ENCODE measurements at places on chromosomes 13 and 19.
A peak's percentile ranks its signal among the peaks of the same experiment; 100 is the strongest.

GRCh38 chr19:29871143-29871542, 59.4 kb downstream of the CCNE1 start:
- no peak for DNase-seq

- DNase-seq: no peak
These were observed 33.0 kb upstream of the SEMA6B start for GRCh38 chr19:4592445-4592844.

- DNase-seq: peak; percentile 38
These were observed 699 bp downstream of the PTOV1 start for GRCh38 chr19:49851456-49852259.

DNA sequence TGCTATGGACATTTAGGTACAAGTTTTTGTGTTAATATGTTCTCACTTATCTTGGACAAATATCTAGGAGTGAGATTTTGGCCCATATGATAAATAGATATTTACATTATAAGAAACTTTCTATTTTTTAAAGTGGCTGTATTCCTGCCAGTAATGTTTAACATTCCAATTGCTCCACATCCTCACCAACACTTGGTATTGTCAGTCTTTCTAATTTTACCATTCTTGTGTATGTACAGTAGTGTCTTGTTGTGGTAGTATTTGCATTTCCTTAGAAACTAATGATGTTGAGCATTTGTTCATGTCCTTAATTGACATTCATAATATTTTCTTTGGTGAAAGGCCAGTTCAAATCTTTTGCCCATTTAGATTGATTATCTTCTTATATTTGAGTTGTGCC, 171.4 kb upstream of the TSHZ3 start:
- no peak for DNase-seq

GRCh38 chr19:4523306-4524110, 5.2 kb upstream of the PLIN4 start:
- peak; percentile 58 for DNase-seq

DNA sequence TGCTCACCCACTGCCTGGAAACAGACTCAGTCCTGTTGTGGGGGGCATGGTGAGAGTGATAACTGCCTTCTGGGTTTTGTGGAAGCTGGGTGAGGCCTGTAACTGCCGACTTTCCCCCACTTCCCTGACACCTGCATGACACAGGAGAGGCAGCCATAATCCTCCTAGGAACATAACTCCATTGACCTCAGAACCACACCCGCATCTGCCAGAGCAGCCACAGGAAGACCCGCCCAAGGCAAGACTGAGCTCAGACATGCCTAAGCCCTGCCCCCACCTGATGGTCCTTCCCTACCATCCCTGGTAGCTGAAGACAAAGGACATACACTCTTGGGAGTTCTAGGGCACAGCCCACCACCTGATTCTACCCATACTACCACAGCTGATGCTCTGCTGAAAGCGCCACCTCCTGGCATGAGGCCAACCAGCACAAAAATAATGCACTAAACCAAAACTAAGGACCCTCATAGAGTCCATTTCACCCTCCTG, 326.7 kb downstream of the RBM26 start:
- DNase-seq: no peak

GRCh38 chr13:110259651-110260050, 47.3 kb downstream of the COL4A1 start:
- no peak for DNase-seq

GRCh38 chr19:815775-816499, 5.8 kb downstream of the PLPPR3 start:
- DNase-seq: no peak

- DNase-seq: peak; percentile 66
These were observed 17.3 kb downstream of the PLD3 start for GRCh38 chr19:40365613-40366401.

DNA sequence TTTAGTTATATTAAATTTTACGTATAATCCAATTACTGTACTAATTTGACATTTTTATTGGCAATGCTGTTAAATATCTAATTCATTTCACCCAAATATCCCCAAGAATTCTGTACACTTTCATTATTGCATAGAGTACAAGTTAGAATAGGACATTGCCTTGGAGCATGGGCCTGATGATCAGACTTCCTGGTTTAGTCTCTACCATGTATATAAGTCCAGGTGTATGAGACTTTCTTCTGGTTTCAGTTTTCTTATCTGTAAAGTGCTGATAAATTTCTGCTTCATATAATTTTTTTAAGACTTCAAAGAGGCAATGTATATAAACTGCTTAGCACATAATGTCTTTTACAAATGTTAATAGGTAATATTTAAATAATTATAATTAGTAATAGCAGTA, 179.4 kb downstream of the KLF12 start:
- DNase-seq: no peak

DNA sequence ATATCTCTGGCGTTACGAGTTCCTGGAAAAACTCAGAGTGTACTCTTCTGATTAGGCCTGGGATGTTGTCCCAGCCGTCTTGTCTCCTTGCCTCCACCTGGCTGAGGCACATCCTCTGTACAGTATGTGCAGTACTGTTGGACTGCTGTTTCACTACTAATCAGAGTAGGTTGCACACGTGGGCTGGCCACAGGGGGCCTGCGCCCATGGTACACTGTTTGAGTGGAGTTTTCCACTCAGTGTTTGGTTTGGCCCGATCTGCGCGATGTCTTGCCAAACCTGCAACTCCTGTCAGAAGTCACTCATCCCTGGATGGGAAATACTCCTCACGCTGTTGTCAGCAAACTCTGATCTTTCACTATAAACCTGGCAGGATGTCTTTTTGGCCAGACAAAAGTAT, 189.6 kb upstream of the CSNK1A1L start:
- DNase-seq: no peak

GRCh38 chr19:49889687-49890348, 6.9 kb downstream of the IL4I1 start:
- peak; percentile 83 for DNase-seq

- no peak for DNase-seq
These were observed 545.1 kb downstream of the EFNB2 start for GRCh38 chr13:105990256-105990958.

GRCh38 chr13:77124423-77124822, 97.5 kb upstream of the FBXL3 start:
- no peak for DNase-seq

- DNase-seq: no peak
These were observed 4.6 kb downstream of the S1PR2 start for GRCh38 chr19:10226376-10227025.

DNA sequence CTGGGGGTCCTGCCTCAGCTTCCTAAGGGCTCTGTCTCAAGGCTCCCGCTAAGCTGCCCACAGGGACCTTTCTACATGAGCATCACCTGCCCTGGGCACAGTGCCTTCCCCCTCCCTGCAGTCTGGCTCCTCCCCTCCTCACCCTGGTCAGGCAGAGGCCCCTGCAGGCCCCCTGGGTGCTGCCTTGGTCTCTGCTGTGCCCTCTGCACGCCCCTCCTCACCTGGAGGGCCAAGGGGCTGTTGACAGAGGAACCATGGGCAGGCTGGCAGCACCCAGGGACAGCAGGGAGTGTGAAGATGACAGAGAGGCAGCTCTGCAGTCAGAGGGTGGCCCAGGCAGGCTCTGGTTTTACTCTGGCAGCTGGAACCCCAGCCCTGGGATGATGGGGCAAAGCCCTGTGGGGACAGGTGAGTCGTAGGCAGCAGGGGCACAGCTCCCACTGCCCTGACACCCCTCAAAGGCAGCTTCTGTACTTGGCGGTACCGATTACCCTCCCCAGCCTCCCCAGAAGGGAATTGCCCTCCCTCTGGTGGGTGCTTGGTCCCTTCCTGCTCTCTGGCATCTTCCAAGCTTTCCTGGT, 43.1 kb downstream of the SUGP2 start:
- no peak for DNase-seq

DNA sequence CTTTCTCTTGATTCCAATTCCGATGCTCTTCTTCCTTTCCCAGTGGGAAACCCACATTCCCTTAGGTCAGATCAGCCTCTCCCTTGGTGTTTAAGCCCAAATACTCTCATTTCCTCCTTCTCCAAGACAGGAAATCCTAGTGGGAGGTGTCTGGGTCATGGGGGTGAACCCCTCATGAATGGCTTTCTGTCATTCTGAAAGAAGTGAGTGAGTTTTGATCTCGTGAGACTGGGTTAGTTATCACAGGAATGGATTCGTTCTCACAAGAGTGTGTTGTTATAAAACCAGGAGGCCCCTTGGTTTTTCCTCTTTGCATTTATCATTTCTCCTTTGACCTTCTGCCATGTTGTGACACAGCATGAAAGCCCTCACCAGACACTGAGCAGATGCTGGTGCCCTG, 76.2 kb upstream of the MTIF3 start:
- DNase-seq: no peak
